ENCODE measurements at places on chromosomes 2 and 18.

DNA sequence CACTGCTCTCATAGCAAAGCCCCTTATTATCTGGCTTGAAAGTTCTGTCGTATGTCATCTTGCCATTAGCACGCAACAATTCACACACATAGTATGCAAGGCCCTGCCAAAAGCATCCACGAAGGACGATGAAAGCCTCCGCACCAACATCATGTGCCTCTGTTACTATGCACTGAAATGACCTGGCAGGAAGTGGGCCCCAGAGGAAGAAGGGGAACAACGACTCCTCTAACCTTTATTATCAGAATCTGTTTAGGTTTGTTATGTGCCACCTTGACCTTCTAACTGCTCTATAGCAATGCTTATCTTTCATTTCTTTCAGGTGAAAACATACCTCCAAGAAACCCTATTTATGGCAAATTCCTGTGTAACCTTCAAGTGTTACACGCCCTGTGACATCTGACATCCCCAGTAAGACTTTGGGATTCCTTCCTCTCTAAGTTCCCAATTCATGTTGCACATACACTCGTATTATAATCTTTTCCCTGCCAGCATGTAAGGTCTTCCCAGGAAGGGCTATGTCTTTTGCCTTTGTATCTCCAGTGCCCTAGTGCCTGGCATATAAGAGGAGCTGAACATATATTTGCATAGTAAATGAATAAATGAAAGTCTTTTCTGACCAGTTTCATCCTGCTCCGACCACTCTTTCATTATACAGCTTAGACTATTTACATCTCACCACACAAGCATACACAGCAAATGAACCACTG, 7.0 kb upstream of the NDUFV2 start:
- no peak for DNase-seq

GRCh38 chr2:130190237-130190636, 8.0 kb downstream of the TUBA3E start:
- DNase-seq = no peak

DNA sequence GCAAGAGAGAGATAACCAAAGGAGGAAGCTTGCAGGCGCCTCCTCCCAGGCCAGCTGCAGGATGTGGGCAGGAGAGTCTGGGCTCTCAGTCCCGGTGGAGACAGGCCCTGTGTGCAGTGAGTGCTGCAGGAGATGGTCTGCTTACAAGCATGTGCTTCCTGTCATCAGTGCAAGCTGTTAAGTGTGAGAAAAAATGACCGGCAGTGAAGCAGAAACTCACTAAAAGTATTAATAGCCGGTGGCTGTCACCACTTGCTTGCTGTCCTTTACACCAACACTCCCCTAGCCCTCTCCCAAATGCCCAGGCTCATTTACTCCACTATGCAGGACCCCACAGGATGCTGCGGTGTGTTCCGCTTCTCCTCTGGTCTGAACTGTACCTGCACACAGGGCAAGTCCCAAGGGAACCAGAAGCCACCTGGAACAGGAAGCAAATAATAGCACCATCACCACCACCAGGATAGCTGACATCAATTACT, 435.6 kb upstream of the HS6ST1 start:
- no peak for DNase-seq

DNA sequence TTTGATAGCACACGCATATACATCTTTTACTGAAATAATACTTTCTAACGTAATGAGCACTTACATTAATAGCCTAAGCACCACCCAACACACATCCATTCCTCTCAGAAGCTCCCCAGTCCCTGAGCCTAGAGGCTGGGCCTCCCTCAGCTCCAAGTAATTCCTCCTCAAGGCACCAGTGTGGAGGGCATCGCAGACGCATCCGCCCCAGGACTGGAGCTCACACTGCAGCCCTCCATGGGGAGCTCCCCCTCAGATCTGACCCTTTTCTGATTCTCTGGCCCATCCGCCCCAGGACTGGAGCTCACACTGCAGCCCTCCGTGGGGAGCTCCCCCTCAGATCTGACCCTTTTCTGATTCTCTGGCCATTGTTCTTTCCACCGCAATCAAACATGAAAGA, 60.4 kb upstream of the SNTG2 start:
- no peak for DNase-seq

GRCh38 chr2:53569957-53570727, 197.5 kb upstream of the CHAC2 start:
- DNase-seq = no peak

DNA sequence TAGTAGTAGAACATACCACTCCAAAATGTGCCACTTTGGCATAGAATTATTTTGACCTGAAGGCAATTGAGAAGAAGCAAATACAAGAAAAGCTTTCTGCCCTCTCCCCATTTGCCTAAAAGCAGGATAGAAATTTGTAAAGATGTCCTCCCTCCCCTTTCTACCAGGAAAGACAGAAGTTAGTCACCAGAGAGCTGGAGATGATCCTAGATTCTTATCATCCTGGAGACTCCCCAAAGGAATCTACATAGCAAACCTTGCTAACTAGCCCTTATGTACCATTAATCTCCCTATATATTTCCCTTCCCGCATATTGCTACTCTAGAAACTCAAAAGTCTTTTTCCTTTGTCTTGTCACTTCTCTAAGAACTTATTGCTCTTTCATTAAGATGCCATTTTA, 12.6 kb upstream of the TMEM37 start:
- DNase-seq = no peak

DNA sequence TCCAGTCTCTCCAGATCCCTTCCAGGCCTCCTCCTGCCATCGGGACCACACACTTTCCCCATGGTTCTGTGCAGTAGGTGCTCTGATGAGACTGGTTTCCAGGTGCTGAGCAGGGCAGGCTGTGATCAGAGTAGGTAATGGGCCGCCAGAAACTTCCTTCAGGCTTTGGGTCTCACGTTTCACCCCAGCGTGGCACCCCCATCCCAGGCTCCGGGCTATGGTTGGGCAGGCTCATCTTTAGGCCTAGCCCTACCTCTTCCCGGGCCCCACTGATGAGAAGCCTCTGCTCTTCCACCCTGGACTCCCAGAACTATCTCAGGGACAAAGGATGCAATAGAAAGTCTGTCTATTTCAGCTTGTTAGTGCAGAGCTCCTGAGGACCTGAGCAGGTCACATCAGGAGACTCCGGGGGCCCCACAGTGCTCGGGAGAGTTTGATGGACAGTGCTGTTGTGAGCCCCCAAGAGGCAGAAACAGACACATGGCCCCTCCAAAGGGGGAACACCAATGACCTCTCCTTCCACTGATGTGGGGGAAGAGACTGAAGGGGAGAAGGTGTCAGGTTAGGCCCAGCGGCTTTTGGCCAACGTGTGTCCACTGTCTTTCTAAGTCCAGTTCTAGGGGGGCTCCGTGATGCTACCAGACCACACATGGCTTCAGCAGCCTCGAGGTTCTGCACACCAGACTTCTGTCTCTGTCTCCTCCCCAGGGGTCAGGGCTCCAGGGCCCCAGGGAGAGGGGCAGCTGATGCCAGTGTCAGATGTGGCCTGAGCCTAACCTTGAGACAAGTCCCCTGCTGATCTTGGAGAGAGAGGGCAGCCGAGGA, 5.8 kb upstream of the PROM2 start:
- no peak for DNase-seq

DNA sequence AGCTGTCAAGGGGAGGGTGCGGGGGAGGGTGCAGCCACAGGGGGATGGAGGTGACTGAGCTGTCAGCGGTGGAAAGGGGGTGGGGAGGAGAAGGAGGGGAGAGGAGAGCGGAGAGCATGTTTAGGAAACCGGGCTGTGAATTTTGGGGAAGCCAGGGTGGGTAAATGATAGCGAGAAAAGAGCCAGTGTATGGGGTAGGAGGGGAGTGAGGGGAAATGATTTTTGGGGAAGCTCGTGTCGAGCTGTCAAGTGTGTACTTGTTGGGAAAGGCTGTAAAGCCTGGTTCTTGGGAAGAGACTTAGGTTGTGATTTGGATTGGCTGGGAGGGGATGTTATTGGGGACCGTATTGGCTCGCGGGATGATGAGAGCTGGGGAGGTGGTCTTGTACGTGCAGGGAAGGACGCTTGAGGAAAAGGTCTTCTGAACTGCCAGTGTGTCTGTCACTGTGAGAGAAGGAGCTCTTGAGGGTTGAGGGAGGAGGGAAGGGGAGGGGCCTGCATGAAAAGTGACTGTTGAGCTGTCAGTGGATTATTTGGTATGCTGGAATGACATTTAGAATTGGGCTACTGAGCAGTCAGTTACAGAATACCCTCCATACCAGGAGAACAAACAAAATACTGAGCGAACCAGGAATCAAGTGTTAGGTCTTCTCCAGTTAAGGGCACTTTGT, 1.0 kb downstream of the UBR3 start:
- DNase-seq = peak; percentile 41

GRCh38 chr2:178229927-178230326, 35.6 kb downstream of the OSBPL6 start:
- no peak for DNase-seq

DNA sequence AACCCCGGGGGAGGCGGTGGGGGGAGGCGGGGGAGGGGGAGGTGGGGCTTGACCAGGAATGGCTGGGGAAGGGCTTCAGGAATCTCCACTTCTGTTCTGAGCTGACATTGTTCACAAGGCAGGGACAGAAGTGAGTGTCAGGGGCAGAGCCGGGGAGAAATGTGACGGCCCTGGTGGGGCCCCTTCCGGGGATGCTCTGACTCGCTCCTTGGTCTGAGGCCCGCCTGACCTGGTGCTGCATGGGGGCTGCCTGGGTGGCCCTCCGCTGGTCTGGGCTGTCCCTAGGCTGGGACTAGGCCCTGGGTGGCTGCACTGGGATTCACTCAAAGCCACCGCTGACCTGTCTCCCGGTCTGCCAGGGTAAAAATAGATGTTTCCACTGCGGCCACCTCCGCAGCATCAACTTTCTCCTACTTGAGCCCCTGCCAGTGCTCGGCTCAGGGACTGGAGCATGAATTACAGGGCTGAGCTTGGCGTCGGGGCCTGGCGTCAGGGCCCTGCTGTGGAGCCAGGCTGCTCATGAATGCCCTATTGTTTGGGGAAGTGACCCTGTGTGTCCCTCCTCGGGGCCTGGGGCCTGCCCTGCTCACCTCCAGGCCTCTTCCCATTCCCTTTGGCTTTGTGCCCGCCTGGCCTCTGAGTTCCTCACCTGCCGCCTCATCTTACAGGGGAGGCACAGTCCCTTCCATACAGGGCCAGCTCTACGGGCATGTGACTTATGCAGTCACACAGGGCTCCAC, 247.5 kb downstream of the DYSF start:
- peak; percentile 43 for DNase-seq

DNA sequence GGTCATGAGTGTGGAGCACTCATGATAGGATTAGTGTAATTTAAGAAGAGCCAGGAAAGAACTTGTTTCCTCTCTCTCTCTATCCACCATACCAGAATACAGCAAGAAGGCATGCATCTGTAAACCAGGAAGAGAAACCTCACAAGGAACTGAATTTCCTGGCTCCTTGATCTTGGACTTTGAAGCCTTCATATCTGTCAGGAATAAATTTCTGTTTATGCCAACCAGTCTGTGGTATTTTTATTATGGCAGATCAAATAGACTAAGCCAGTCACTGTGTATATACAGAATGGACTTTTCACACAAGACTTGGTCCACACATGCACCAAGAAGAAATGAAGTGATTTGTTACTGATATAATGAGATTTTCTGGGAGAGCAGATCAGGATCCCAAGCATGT, 930.1 kb upstream of the TMEFF2 start:
- no peak for DNase-seq
